ENCODE measurements at places on chromosomes 13 and 19.

- DNase-seq: no peak
These were observed 681.7 kb downstream of the PCDH17 start for GRCh38 chr13:58313219-58313618.

DNA sequence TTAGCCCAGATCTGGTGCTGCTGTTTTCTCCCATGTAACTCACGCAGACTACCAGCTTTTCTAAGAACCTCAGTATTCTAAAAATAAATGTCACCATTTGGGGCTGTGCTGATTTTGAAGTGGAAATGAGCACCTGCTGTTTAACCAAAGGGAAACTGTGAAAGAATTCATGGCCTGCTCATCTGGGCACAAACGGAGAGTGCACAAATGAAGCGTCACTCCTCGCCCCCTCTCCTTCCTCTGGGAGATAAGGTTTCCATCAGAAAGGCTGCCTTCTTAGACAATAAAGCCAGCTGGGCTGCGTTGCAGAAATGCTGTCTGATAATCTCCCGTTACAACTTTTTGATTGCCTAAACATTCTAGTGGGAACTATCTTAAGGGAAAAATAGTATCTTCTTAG, 73.7 kb upstream of the SLC15A1 start:
- DNase-seq: no peak

- DNase-seq: no peak
These were observed 772 bp downstream of the PARP4 start for GRCh38 chr13:24511816-24512196.

GRCh38 chr13:46164661-46165060, 17.3 kb downstream of the LCP1 start:
- DNase-seq: no peak

- peak; percentile 69 for DNase-seq
These were observed 622 bp upstream of the FXYD5 start for GRCh38 chr19:35153701-35154524.

DNA sequence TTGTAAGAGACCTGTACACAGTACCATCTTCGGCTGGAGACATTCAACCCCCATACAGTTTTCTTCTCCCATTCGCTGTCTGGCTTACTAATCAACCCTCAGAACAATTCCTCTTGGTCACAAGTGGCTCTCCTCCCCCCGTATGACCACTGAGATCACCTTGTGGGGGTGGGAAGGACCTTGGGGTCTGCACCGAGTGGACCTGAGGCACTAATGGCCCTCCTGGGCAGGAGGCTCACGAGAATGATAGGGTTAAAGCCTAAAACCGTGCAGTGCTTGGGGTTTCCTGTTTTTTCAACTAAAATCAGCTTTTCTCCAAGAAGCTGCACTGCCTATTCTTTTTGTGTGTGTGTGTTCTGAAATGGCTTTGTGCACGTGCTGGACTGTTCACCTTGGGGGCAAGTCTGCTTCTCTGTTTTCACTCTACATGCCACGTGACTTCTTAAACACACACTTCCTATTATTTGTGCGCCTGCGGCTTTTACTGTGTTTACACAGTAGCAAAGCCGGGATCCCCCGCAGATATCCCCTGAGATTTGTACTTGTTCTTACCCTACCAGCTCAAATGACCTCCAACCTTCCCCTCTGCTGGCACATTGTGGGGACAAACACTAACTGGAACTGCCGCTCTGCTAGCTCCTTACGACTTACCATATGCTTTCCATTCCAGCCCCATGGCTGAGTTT, 12.3 kb downstream of the RBM26 start:
- DNase-seq: peak; percentile 22

GRCh38 chr13:21318891-21319532, 140.1 kb downstream of the ZDHHC20 start:
- no peak for DNase-seq

DNA sequence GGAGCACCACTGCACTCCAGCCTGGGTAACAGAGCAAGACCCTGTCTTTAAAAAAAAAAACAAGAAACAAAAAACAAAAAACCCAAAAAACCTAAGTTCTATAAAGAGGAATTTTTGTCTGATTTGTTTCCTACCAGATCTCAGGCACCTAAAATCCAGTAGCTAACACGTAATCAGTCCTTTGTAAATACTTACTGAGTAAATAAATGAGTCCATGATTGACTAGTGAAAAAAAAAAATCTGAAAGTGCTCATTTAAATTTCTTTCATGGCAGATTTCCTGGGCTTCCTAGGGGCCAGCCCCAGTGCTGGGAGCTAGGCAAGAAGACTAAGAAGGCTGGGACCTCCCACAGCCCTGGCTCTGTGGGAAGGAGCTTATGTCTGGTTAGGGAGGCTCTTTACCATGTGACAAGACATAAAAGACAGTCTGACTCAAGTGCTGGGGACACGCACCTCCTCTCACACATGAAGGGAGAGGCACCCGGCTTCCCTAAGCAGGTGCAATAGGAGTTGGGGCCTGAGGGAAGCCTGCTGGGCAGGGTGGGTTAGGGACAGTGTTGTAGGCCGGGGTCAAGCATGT, 22.5 kb downstream of the LIG1 start:
- no peak for DNase-seq

- DNase-seq: no peak
These were observed 2.1 kb downstream of the GATAD2A start for GRCh38 chr19:19407633-19407930.

DNA sequence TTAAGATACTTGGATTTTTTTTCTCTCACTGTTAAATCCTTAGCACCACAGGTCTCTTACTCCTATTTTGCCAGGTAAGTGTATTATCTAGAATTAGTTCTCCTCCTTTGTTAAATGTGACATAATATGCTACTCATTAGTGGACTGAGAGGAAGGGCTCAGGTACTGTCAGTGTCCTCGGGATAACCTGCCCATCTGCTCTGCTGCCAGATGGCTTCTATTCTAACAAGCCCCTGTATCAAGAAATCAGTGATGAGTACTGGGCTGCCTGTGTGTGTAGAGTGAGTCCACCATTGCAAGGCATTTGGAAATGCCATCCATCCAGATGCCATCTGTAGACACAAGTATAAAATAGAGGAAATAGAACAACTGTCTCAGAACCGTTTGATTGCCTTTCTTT, 209.6 kb downstream of the ATP8A2 start:
- no peak for DNase-seq

Data from activated T-cell treated with anti-CD3 and anti-CD28 coated beads for 1 hour (primary cell).